ENCODE measurements at places on chromosomes 1 and 21. TPM values are rescaled to one million over a fixed set of nuclear protein-coding genes. Genes with fewer than 3 reads are reported as not detected.
A peak's percentile ranks its signal among the peaks of the same experiment; 100 is the strongest.

DNA sequence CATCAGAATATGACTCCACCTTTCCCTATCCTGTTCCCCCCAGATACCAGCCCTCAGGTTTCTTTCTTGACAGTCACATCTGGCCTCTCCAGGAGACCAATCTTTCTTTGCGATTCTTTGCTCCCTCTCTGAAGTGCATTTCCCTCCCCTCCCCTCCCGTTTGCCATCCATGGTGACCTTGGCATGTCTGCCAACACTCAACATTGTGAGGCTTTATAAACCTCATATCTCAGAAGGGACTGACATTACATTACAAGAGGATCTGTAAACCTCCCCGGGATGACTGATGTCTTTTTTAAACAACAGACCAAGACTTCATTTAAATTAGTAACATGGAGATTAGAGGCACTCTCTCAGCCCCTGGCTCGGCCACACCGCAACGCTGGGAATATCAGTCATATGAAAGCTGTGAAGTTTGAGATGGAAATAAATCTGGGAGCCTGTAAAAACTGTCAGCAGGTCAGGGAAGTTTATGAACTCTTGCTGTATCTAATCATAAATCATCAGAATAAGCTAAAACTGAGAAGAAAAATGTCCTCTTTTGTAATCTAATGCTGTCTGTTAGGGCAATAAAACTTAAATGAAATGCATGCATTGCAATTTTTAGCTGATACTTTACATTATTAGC is 401.7 kb upstream of the PROX1 start:
- DNase-seq = no peak

DNA sequence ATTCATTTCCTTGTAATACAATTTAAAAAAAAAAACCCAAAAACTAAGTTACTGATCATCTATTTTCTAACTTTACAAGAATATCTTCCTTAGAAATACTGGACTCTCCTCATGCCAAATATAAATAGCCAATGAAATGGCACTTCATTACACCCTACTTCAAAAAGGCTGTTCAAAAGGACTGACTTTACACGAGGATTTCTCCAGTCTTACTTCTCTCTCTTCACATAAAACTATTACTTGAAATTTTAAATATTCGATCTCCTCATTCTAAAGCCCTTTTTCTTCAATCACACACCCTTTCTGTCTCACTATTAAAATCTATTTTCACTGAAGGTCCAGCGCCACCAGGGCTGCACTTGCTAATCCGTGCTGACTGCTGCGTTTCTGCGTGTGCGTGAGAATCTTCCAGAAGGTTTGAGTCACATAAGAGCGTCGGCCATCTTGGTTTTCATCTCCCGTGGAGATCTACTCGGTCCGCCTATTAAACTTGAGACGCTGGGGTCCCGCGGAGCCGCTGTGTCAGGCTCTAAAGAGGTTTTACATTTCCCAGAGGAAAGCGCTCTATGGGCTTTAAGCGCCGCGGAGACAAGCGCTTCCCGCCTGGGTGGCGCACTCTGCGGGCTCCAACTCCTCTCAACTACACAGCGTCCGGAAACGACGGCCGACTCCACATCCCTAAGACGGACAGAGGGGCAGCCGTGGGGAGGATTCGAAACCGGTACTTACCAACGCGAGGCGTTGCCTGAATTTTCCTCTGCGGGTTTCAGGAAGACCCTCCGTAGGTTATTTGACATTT is 631 bp downstream of the LRIF1 start:
- peak; percentile 72 for DNase-seq

DNA sequence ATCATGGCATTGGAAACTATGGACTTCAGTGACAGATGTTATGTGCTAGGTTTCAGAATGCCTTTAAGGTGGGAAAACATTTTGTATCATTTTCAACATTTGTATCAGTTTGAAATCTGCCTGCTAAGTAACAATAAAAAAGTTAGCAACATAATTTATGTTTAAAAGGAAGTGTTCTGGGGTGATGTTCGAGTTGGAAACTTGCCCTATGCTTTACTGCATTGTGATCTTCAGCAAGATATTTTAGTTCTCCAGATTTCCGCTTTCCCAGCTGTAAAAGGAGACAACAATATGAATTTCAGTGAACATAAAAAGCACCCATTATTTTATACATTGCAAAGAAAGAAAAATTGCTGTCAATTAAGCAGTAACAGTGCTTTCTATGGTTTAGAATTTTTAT is 187.4 kb downstream of the DISC1 start:
- no peak for DNase-seq

DNA sequence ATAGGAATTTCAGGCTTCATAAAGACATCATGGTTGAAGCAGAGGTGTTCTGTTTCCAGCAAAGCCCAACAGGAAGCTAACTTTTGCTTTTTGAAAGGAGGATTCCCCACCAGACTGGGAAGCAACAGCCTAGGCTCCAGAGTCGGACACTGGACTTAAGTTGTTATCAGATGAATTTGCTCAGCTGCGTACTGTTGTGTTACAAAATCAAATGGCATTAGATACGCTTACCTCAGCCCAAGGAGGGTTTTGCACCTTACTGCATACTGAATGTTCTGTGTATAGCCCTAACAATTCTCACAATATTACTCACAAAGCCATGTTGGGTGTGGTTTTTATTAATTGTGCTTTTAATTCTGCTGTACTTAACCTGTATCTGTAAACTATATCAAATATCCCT is 547 bp upstream of the CHIA start:
- DNase-seq = no peak

DNA sequence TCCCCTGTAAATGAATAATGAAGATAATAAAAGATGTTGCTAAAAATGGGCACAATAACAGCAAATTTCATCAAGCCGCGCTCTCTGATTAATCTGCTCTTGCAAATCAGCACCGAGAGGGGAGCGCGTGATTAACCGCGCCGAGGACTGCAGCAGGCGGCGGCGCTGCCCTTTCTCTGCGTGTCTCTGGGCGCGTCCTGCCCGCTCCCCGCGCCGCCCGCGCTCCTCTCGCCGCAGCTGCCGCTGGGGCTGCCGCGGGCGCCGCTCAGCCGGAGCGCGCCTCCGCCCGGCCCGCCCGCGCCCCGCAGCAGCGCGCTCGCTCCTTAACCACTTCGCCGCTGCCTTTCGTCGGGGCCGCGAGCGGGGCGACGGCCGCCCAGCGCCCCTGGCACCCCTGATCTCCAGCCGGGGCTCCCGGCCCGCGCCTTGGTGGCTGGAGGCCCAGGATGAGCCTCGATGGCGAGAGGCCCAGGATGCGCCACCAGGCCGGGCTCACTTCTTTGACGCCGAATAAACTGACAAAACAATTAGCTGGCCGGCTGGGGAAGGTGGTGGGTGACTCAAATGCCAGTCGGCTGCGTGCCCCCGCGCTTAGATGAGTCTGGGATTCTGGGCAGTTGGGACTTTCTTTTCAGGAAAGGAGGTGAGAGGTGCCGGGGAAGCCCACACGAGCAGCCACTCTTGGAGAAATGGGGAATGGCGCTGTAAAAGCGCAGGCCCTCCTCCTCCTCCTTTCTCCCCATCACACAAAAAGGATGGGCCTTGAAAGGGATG is 221.4 kb upstream of the PKN2 start:
- DNase-seq = peak; percentile 36

DNA sequence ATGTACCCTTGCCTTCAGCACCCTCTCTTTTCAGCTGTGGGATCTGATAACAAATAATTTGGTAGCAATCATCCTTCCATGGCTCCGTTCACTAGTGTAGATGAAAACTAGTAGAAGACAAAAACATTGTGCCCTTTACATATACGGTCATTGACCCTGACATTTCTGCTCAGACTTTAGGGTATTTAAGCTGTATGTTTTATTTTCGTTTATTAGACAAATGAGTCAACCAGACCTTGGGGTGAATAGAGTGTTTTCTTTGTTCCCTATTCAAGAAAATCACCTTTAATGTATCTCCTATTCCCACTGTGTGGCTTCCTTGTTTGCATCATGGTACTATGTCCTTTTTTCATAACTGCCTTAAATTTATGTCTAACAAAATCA is 187.3 kb downstream of the VAV3 start:
- DNase-seq = no peak

DNA sequence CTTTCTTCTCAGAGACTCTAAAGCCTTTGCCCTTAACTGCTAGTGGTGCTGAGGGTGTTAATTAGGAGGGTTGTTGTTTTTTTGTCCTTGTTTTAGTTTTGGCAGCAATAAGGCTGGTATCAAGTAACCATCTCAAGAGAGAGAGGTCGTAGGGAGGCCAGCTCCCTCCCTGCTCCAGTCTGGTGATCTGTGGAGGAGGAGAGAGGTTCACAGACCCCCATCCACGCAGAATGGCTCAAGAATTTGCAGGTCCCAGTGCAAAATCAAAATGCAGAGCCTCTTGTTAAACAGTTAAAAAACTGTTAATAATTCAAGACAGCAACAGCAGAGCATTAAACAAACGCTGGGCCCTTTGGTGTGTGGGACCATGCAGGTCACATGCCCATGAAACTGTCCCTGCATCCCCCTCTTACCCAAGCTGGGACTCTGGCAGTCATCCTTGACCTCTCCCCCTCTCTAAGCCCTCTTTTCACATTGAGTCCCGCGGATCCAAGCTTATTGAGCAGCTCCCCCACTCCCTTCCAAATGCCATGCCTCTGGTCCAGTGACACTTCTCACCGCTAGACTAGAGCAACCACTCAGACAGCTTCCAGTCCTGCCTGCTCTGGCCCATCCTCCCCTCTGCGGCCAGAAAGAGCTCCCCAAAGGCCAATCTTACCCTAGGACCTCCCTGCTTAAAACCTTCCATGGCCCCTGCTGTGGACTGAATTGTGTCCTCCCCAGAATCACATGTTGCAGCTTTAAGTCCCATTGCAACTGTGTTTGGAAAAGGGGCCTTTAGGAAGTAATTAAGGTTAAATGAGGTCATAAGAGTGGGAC is 47.7 kb upstream of the RPL11 start:
- no peak for DNase-seq

DNA sequence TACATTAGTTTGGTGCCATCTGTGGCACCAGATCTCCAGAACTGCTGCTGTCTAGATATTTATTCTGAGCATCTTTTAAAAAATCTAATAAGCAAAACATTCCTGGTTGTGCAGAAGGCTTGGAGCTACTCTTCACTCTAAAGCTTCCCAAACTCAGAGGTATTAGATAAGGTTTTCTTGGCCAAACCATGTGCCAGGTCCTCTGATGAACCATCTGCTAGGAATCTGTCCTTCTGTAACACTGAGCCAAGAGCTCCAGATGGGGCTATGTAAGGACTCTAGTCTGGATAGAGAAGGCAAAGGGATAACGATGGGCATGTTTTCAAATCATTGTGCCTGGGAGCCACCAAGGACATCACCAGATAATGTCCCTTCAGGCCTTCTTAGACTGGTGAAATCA is 410.6 kb downstream of the NTNG1 start:
- DNase-seq = no peak

- DNase-seq = no peak
Measured at GRCh38 chr1:2255047-2255419, 26.9 kb downstream of the SKI start.

GRCh38 chr1:34532113-34532512 is 222.7 kb upstream of the GJB5 start:
- no peak for DNase-seq

DNA sequence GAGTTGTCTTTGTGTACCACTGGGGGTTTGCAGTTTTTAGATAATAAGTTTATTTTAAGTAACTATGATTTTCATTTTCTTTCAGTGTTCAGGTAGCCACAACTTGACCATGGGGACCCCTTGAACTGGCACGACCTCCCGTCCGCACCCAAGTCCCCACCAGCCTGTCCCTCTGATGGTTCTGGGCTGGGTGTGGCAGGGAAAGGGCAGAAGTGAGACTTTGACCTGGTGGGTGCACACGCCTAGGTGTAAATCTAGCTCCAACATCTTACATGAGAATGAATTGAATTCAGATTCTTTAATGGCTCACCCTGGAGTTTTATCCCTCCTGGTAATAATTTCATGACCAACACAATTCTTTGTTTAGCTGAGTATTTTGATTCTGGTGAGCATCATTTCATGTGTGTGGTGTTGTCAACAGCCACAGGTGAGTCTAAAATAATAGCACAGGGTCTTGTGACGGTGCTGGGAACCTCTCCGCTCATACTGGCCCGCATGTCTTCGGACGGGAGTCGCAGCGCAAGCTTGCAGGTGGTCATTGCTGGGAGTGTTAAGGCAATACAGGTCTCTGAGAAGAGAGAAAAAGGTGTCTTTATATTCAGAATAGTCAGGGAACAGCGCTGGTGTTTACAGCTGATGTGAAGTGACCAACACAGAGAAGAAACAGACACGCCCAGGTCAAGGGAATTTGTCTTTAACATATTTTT is 50.8 kb upstream of the POFUT2 start:
- no peak for DNase-seq

GRCh38 chr1:119469741-119470140 is 37.3 kb upstream of the HSD3B1 start:
- DNase-seq = no peak

GRCh38 chr1:10941891-10942541 is 70.4 kb upstream of the TARDBP start:
- peak; percentile 75 for DNase-seq

GRCh38 chr1:102550729-102551384 is 554.1 kb upstream of the OLFM3 start:
- no peak for DNase-seq

- no peak for DNase-seq
Measured at GRCh38 chr1:70874063-70874462, 173.6 kb downstream of the PTGER3 start.

- no peak for DNase-seq
Measured at GRCh38 chr21:45055861-45056260, 18.5 kb upstream of the ADARB1 start.

GRCh38 chr1:16296643-16297042 is 55.6 kb downstream of the FBXO42 start:
- DNase-seq = no peak

GRCh38 chr1:152109998-152110294 is 5.3 kb downstream of the TCHH start:
- DNase-seq = no peak

DNA sequence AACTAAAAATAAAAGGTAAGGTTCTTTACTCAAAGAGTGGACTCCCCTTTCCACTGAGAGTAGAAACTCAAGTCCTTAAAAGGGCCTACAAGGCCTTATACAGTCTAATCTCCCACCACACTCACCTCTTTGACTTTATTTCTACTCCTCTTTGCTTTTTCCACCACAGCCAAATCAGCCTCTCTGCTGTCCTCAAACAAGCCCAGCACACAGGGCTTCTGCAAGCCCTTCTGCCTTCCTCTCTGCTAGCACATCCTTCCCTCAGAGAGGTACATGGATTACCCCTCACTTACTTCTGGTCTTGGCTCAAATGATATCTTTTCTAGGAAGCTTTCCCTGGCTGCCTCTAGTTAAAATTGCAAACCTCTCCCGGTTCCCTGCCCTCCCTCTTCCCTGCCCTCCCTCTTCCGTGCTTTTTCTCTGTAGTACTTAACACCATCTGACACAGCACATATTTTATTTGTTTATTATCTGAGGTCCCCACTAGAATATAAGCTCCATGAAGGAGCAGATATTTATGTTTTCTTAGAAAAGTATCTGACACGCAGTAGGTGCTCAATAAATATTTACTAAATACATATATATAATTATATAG is 1.7 kb downstream of the LYST start:
- no peak for DNase-seq

The CLDN8 gene
- not detected for total RNA-seq

The S100A8 gene
- total RNA-seq = 99.3 TPM

The ITLN1 gene
- total RNA-seq = 13.4 TPM

The OVAAL gene
- total RNA-seq = not detected

The LRRC53 gene
- not detected for total RNA-seq

Measured in liver (tissue), 10 donors.